ENCODE measurements at places on chromosomes 7 and 10.

DNA sequence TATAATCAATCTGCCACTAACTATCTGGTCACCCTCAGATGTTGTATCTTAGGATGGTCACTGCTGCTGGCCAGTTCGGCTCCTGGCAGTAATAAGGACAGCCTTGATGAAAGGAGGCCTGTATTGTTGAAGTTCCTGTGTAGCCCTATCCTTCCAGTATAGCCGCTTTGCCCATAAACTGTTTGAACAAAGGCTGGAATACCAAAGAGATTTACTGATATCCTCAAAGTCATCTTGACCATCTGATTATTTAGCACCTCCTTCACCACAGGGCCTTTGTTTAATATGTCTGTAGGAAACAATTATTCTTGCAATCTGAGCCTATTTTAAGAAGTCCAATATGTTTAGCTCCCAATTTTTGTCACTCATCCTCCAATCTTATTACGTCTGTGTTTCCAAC, 77.7 kb downstream of the HYCC1 start:
- no peak for DNase-seq

DNA sequence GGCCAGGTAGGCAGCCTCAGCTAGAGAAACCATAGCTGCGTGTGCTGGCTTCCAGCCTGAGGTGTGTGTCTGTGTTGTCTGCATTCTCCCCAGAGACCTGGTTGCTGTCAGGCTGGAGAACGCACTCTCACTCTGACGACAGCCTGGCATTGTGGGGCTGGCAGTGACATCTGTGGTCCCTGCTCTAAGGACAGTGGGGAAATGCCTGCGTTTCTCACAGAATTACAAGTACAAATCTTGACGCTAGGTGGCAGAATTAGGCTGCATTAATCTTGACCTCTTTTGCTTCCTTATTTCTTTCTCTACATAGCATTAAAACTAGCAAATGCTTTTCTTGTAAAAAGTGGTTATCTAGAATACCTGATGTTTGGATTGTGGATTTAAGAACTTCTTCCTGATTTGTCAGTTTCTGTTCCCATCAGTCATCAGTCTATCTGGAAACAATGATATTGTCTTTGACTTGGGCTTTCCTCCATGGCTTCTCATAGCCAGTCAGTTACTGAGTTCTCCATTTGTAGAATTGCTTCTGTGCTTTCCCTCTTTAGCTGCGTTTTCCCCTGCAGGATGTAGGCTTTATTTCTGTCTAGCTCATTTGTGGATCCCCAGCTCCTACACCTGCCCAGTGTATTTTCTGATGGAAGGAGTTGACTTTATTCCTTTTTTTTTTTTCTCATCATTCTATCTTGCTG, 86.0 kb downstream of the FANK1 start:
- peak; percentile 13 for DNase-seq

DNA sequence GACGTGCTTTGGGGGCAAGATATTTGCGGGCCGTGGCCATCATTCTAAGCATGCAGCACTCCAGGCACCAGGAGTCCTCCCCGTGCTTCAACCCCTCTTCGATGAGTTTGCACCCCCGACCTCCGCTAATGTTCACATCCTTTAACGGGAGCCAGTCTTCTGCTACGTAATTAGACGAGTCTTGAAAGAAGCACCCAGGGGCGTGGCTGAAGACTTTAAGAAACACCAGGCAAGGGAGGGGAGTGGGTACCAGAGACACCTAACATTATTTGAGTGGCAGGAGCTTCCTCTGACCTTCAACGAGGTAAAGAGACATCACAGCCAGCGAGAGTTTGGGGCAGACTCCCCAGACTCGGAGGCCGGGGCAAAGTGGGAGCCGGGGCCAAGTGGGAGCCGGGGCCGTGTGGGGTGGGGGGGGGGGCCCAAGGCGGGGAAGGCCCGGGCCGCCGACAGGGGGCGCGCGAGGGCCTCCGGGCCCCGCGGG, 31.1 kb upstream of the TOMM7 start:
- DNase-seq: no peak

DNA sequence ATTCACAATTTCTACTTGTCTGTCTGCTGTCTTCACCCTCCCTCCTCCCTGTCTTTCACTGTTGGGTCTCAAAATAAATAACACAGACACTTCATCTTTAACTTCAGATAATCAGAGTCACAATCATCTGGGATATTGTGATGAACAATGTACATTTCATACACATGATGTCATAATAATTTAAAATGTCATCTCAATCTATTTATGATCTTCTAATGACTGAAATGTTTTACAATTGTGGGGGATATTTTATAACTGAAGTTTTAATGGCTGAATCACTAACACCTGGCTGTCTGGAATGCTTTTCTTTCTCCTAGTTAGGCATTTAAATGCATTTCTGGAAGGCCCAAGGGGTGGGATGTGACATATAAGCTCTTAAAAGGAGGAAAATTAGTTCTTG, 859.8 kb downstream of the LRMDA start:
- DNase-seq: no peak

DNA sequence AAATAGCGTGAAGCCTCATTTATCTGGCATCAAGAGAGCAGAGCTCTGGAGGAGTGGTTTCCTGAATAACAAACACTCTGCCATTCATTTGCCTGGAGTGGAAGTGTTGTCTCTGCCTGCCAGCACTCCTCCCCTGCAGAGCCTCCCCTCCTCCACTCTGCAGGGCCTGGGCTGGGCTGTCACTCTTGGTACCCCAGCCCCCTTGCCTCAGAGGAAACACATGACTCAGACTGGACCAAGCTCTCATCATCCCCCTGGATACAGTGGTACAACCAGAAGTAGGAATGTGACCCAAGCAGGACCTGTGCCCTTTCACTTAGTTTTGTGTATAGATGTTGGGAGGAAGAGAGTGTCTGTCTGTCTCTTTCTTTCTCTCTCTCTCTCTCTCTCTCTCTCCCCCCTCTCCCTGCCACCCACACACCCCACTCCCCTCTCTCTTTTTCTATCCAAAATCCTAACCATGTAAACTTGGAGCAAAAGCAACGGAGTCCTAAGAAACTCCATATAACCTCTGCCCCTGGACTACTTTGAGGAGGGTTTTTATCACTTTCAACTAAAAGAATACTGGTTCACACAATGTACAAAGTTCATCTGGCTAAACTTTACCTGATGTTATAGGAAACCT, 43.9 kb downstream of the DOCK4 start:
- no peak for DNase-seq

DNA sequence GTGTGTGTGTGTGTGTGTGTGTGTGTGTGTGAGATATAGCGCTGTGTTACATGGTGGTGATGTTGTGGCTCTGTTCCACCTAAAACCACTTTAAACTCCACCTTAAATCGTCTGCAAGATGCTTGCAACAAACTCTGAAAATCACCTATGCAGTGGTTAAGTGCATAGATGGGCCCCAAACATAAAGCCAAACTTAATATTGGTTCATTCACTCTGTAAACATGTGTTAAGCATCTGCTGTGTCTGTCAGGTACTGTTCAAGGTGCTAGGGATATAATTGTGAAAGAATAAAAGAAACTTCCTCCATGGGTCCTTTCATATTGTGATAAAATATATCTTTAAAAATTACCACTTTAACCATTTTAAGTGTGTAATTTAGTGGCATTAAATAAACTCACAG, 645.4 kb upstream of the SORCS1 start:
- DNase-seq: no peak

- no peak for DNase-seq
Observed at GRCh38 chr7:41738336-41738735, 35.4 kb upstream of the INHBA start.

DNA sequence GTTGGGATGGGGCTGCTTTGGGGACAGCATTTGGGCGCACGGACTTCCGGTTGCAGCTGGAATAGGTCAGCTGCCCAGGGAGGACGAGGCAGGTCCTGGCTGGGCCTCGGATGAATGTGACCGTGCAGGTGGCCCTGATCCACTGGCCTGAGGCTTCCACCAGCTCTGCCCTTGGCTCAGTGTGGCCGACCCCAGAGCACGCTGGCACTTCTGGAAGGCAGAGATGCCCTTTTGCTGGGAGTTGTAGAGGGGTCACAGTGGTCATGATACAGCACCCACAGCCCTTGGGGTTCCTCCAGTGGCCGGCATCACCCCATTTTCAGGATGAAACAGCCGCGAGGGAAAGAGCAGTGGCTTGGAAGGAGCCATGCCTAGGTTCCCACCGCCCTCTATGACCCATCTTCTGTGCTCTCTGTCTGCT, 19.0 kb downstream of the ADCY1 start:
- no peak for DNase-seq

- DNase-seq: no peak
Observed at GRCh38 chr10:131655101-131655849, 245.5 kb upstream of the PPP2R2D start.

DNA sequence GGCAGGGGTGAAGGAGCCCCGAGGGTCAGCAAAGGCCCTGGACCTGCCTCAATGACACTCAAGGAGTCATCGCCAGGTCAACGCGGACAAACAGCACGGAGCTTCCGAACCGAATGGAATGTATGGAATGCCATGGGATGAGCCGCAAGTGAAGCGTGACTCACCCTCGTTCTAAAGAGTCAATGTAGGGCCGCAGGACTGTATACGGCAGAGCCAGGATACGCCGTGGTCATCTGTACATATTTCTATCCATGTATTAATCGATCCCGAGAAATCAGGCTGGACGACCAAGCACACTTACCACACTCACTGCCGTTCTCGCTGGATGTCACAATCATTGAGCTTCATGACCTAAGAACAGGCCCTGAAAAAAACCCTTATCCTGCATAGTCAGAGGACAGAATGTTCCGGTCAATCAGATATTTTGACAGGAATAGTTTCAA, 4.3 kb downstream of the SNX8 start:
- DNase-seq: no peak

- no peak for DNase-seq
Observed at GRCh38 chr7:6252748-6253147, 19.7 kb downstream of the CYTH3 start.

- DNase-seq: no peak
Observed at GRCh38 chr10:10967581-10968256, 50.0 kb upstream of the CELF2 start.

DNA sequence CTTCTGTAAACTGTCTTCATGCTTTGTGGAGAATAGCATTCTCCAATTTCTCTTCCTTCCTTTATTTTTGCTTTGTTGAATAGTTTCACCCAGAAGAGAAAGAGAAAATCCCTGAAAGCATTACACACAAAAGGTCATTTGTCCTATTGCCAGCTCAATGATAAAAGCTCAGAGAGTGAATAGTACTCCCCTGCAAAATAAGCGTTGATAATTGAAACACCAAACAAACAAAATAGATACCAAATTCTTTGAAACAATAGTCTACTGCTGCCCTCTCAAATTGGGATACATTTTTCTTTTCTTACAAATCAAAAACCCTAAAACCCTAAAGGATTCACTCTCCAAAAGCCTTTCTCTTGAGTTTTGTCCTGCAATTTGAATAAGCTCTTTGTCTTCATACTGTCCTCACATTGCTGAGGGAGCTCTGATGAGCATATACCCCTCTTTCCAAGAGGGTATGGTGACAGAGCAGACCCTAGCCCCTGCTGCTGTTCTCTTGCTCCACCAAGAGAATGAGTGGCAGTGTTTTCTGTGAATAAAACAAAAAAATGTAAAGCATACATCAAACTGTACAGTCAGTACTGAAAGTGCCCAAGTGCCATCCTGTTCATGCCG, 134.4 kb downstream of the CSTF2T start:
- DNase-seq: no peak

DNA sequence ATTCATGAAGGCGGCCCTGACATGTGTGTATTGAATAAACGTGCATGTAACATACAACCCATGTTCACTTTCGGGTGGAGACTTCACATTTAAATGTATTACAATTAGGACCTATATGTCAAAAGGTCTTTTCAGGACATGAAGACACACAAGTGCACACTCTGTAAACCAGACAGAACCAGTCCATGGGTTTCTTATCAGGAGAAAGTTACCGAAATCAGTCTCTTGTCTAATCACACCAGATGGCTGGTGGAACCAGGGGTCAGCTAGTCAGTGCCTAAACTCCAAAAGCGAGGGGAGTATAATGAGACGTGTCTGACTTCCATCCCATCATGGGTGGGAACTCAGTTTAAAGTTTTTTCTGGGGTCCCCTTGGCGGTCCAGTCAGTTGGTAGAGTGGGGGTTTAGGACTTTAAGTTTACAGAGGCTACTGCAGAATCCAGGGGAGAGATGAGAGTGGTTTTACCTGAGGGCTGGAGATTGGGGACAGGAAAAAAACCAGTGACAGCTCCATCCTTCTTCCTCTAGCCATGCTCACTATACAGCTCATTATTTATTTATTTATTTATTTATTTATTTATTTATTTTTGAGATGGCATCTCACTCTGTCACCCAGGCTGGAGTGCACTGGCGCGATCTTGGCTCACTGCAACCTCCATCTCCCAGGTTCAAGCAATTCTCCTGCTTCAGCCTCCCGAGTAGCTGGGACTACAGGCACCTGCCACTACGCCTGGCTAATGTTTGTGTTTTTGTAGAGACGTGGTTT, 251.3 kb upstream of the LYZL1 start:
- no peak for DNase-seq

DNA sequence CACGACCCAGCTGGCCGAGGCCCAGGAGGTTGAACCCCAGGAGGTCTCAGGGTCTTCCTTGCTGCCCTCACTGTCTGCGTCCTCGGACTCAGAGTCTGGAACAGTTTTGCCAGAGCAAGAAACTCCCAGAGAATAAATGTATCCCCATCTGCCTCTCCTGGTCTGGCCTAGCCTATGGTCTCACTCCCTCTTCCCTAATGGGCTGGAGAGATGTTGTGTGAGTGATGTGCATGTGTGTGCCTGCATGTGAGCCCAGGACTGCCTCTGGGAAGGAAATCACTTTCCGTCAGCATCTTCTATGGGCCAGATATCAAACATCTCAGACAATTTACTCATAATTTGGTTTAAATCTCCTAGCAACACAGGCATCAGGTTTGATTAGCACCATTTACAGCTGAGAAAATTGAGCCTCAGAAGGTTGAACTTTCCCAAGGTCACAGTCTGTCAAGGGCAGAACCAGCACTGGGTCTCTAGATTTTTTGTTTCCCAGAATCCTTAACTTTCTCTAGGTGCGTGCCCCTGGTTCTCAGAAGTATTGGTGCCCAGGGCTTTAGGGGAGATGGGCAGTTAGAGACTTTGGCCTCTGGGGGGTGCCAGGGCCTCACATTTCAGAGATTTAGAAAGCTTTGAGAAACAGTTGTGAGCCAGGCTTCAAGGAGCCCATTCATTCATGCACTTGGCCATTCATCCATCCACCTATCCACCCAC, 4.9 kb downstream of the TMEM270 start:
- DNase-seq: no peak

- peak; percentile 59 for DNase-seq
Observed at GRCh38 chr10:132458586-132459300, 61.7 kb downstream of the PWWP2B start.

DNA sequence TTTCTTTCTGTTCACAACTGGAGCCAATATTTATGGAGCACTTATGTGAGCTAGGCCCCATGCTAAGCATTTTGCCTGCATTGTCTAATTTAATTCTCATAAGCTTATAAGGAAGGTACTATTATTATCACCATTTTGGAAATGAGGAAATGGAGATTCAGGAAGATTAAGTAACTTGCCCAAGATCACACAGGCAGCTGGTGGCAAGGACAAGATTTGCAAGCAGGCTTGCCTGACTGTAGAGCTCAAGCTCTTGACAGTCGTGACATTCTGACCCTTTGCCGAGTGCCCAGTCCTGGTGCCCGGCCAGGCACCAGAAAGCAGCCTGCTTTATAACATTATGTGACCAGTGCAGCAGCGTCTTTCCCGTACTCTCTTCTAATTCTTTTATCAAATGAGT, 38.2 kb downstream of the WNT2 start:
- DNase-seq: no peak

Measured in CD8-positive, alpha-beta memory T cell (primary cell).